ENCODE measurements at places on chromosomes 7 and 10.

DNA sequence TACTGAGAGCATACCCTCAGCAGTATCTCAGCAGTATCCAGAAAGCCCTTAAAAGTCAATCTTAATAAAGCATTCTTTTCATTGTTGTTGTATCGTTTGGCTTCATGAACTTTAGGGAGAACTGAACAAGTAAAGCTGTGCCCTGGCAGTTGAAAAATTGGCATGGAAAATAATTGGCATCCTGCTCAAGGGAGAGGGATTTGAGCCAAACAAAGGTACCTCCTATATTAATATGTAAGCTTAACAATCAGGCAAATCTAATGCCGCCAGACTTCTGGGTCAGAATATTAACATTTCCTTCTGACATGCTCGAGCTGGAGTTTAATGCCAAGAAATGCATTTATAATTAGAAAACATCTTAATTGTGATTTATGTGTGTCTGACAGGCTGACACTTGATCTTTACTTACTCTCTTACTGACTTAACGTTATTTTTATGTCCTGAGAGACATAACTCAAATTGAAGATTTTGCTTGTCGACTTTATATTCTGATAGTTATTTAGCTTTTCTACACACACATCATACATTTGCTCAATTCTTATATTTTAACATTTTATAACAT lies 42.1 kb upstream of the PCDH15 start:
- DNase-seq: no peak

- no peak for DNase-seq
These were observed 43.7 kb downstream of the PFKP start for GRCh38 chr10:3110782-3111620.

DNA sequence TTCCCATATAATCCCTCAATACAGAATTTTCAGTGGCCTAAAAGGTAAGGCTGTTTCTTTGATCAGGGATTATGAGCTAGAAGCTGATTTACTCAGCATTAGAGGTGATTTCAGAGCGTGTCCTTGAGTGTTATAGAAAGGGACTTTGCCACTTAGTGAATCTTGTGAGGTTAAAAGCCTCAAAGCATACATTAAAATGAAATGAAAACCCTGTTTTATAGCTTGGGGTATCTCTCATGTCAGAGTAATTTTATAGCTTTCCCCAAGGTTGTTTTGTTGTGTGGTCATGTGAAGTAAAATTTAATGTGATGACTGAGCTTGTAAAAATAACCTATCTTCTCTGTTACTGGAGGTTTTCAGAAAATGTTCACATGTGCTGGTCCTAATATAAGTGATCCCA lies 198.8 kb downstream of the CDCA7L start:
- DNase-seq: no peak

DNA sequence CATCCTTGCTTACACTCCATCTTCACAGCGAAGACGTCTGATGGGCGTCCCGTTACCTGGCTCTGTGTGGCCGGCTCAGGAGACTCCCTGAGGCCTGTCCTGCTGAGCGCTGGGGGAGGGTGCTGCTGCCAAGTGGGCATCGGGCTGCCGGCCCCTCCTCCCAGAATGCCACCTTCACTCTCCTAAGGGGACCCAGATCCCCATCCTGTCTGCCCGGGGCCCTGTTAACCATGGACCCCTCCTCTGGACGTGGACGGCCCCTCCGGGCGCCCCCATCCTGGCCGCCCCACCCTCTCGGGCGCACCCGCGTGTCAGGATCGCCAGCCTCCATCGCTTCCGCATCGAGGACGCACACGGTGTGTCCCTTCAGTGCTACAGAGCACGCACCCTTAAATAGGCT lies 7.3 kb upstream of the FOXL3 start:
- DNase-seq: no peak

- DNase-seq: no peak
These were observed 18.1 kb downstream of the MAD1L1 start for GRCh38 chr7:2214636-2215035.

- DNase-seq: peak; percentile 7
These were observed 6.3 kb upstream of the SFMBT2 start for GRCh38 chr10:7417103-7417623.

Measured in AG04450 (cell line).